ENCODE measurements at places on chromosomes 2 and 18. TPM values are rescaled to one million over a fixed set of nuclear protein-coding genes. Genes with fewer than 3 reads are reported as not detected.

GRCh38 chr2:36785179-36785795 lies 88.8 kb downstream of the VIT start:
- H3K27me3 ChIP-seq: no peaks in the 10 kb centered on the region
- H3K27ac ChIP-seq: no peak overlapping the region
- H3K4me1 ChIP-seq: no peaks in the 10 kb centered on the region
- no peak overlapping the region for H3K4me3 ChIP-seq
- H3K36me3 ChIP-seq: no peaks in the 10 kb centered on the region
- peak; percentile 86 for DNase-seq

GRCh38 chr18:34280000-34280399 lies 55.3 kb upstream of the NOL4 start:
- H3K27me3 ChIP-seq: no peaks in the 10 kb centered on the region
- H3K27ac ChIP-seq: no peak overlapping the region
- no peaks in the 10 kb centered on the region for H3K36me3 ChIP-seq
- DNase-seq: no peak
- H3K4me1 ChIP-seq: no peaks in the 10 kb centered on the region

PSMA8 gene
- polyA plus RNA-seq: not detected

GRCh38 chr18:22559414-22560274 lies 141.9 kb upstream of the CTAGE1 start:
- peak overlapping the region; percentile 57 for H3K4me3 ChIP-seq
- peaks cover 16% of the 10 kb centered on the region for H3K27me3 ChIP-seq
- DNase-seq: peak; percentile 88
- H3K4me1 ChIP-seq: no peaks in the 10 kb centered on the region
- H3K36me3 ChIP-seq: no peaks in the 10 kb centered on the region
